ENCODE measurements at places on chromosomes 2 and 18.

- H3K27ac ChIP-seq = no peak overlapping the region
- H3K4me1 ChIP-seq = no peaks in the 10 kb centered on the region
- H3K4me3 ChIP-seq = no peak overlapping the region
- H3K27me3 ChIP-seq = peaks cover 44% of the 10 kb centered on the region
- no peaks in the 10 kb centered on the region for H3K36me3 ChIP-seq
- DNase-seq = no peak
These were observed 80.7 kb downstream of the FHOD3 start for GRCh38 chr18:36378205-36378604.

DNA sequence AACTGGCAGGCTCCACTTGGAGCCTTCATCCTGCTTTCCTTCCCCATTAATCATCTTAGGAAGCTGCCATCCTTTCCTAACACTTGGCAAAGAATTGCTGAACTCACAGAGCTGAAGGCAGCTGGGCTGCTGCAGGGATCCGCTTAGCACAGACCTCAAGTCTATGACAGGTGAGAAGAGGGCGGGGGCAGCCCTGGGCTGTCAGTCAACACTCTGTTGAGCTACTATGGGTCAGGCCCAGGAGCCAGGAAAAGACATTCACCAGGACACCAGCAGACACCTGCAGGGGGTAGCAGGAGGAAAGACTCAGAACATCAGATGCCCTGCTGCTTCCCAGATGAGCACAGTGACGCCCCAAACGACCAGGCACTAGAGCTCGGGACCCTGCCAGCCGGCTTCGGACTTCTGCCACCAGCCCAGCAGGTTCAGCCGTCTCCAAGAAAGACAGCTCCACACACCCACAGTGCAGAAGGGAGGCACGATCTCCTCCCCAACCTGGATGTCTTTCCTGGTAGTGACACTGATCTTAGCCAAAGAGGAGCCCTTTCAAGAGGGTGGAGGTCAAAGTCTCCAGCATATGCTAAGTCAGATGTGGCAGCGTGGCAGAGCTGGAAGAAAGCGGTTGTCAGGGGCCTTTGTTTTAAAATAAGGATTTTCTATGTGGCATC lies 55.2 kb downstream of the SNORC start:
- H3K36me3 ChIP-seq = peaks cover 7% of the 10 kb centered on the region
- peaks cover 50% of the 10 kb centered on the region for H3K27me3 ChIP-seq
- H3K4me3 ChIP-seq = no peak overlapping the region

DNA sequence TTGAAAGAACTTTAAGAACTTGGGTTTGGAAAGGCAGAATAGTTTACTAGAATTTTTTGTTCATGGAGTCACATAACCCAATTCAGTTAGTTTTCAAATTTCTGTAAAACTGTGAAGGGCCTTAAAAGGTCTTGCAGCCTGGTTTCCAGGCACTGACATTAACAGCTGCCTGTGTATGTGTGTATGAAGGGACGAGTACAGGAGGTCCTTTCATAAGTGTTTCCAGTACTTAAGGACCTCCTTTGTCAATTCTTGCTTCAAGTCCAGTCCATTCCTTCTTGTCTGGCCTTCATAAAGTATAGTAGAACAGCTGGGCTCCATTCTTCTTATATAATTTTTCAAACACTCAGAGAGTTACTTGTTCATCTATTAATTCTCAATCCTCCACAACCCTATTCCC lies 136.5 kb downstream of the NR4A2 start:
- H3K27ac ChIP-seq = no peak overlapping the region
- no peaks in the 10 kb centered on the region for H3K36me3 ChIP-seq
- no peak for DNase-seq
- no peaks in the 10 kb centered on the region for H3K4me1 ChIP-seq
- no peaks in the 10 kb centered on the region for H3K27me3 ChIP-seq
- H3K4me3 ChIP-seq = no peak overlapping the region

GRCh38 chr18:44245019-44245418 lies 435.7 kb upstream of the SETBP1 start:
- peaks cover 6% of the 10 kb centered on the region for H3K27me3 ChIP-seq
- H3K4me3 ChIP-seq = no peak overlapping the region
- no peaks in the 10 kb centered on the region for H3K4me1 ChIP-seq
- no peaks in the 10 kb centered on the region for H3K36me3 ChIP-seq

GRCh38 chr2:60641811-60642788 lies 88.6 kb upstream of the BCL11A start:
- H3K36me3 ChIP-seq = no peaks in the 10 kb centered on the region
- H3K27ac ChIP-seq = peak overlapping the region; percentile 75
- peaks cover 34% of the 10 kb centered on the region for H3K4me1 ChIP-seq

DNA sequence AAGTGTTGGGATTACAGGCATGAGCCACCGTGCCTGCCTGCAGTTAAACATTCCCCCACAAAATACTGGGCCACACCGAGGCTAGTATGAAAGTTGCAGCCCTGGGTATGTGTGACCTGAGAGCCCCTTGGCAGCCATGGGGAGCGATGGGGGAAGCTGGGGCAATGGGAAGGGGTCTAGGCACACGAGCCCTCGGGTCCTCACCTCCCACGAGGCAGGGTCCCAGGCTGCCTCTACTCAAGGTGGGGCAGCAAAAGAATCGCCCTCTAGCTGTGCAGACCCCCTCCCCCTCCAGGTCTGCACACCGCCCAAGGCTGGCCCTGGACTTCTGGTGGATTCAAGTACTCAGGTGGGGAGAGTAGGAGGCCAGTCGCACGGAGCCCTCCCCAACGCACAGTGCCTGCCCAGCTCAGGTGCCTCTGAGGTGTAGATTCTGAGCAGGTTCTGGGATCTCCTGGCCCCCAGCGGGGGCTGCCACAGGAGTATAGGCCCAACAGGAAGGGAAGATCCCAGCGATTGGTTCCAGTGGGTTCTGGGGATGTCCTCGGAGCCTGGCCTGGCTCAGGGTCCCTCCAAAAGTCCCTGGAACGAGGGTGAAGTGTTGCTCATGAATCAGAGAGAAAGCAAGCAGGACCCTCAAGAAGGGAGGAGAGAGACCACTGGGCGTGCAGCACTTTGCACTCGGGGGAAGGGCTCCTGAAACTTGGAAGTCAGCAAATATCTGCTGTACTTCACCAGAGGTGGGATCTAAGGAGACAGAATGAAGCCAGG lies 2.6 kb downstream of the GPR35 start:
- H3K4me3 ChIP-seq = no peak overlapping the region

GRCh38 chr2:147099845-147100244 lies 745.0 kb upstream of the ACVR2A start:
- H3K27ac ChIP-seq = no peak overlapping the region
- DNase-seq = no peak
- no peaks in the 10 kb centered on the region for H3K27me3 ChIP-seq
- no peaks in the 10 kb centered on the region for H3K4me1 ChIP-seq

DNA sequence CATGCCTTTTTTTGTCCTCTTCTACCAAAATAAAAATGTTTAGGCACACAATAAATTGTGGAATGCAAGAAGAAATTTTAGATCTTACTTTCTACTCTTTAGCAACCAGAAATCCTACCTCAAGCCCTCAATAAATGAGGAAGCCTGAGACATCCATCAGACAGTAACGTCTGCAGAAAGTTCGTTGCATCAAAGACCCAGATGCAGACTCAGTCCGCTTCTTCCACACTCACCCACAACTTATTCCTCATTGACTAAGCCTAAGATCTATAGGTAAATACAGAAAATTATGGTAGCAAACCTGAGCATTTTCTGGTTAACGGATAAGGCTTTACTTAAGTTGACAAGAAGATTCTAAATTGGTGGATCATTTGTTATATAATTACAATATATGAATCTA lies 579.4 kb upstream of the ID2 start:
- no peak overlapping the region for H3K4me3 ChIP-seq
- H3K27ac ChIP-seq = no peak overlapping the region
- H3K4me1 ChIP-seq = no peaks in the 10 kb centered on the region
- no peak for DNase-seq
- peaks cover 14% of the 10 kb centered on the region for H3K27me3 ChIP-seq

GRCh38 chr2:213227458-213227857 lies 56.8 kb upstream of the SPAG16 start:
- H3K36me3 ChIP-seq = no peaks in the 10 kb centered on the region
- peaks cover 45% of the 10 kb centered on the region for H3K4me1 ChIP-seq
- H3K27ac ChIP-seq = peak overlapping the region; percentile 92
- no peaks in the 10 kb centered on the region for H3K27me3 ChIP-seq
- H3K4me3 ChIP-seq = peak overlapping the region; percentile 77

DNA sequence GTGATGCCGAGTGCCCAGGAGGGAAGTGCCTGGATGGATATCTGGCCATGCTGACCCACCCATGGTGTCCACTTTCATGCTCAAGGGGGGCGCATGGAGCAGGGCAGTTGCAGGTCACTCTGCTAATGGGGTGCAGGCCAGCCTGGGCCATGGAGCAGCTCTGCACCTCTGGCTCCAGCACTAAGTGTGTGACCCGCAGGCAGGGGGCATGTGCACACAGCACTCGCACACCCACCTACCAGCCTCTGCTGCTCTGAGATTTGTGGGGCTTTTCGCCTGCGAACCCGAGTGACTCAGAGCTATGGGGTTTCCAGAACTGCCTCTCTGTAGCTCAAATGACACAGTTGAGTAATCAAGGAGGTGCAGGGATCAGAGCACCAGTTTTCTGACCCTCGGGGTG lies 66.2 kb downstream of the CYP26B1 start:
- no peaks in the 10 kb centered on the region for H3K4me1 ChIP-seq
- no peak for DNase-seq
- H3K4me3 ChIP-seq = no peak overlapping the region
- H3K36me3 ChIP-seq = no peaks in the 10 kb centered on the region

GRCh38 chr18:23870676-23871380 lies 143.7 kb upstream of the TTC39C start:
- peaks cover 47% of the 10 kb centered on the region for H3K4me1 ChIP-seq

DNA sequence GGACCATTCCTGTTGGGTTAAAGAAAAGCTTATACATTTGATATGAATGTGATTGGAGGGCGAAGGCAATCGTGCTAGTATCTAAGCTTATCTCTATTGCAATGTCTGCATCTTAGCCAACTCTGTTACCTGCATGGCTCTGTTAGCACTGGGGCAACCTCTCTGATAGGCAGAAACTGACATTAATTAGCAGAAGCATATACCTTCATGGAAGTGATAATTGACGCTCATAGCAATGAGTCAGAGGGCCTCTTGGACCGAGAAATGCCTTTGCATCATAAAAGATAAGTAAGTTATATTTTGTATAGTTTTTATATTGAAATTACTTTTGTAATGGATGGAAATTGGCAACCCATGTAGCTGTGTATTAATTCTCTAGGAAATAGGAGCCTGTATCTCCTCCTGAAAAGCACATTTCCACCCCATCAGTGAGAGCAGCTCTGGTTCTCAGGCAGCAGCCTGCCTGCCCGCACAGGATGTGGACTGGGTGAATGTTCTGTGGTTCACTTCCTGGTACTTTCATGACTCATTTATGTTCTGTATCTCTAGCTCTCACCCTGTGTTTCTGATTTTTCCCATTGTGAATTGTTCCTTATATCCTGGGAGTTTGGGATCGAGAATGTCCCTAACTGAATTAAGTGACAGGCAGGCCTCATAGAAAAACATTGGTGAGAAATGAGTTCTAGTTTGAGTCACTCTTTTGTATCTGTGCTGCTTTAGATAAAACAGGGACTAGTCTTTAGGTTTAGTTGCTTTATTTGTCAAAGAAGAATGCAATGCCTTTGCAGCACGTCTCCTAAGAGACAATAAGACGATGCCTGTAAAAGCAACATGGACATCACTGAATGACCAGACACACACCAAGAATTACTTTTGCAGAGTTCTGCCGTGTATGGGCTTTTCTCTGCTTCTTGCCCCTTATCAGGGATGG lies 344.9 kb downstream of the DCDC2C start:
- H3K36me3 ChIP-seq = no peaks in the 10 kb centered on the region
- H3K4me1 ChIP-seq = no peaks in the 10 kb centered on the region
- no peak for DNase-seq
- no peak overlapping the region for H3K4me3 ChIP-seq
- H3K27ac ChIP-seq = no peak overlapping the region
- H3K27me3 ChIP-seq = no peaks in the 10 kb centered on the region

DNA sequence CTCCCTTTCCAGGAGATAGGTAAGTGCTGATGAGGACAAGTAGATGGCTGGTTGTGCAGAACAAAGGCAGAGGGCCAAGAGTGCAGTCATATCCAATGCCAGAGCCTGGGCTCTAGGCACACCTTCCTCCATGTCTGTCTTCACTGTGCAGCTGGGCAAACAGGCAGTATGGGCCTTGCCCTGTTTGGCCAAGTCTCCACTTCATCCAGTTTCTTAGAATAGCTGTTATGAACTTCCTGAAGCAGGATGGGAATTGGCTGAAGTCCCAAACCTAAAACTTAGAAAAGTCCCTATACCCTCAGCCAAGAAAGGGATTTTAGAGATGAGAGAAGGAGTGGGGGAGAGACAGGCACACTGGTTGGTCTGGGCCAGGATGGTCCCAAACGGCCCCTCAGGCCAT lies 37.5 kb upstream of the CYP26B1 start:
- no peak for DNase-seq
- H3K36me3 ChIP-seq = peaks cover 6% of the 10 kb centered on the region
- H3K4me3 ChIP-seq = no peak overlapping the region
- H3K4me1 ChIP-seq = no peaks in the 10 kb centered on the region
- H3K27ac ChIP-seq = no peak overlapping the region
- no peaks in the 10 kb centered on the region for H3K27me3 ChIP-seq

- H3K4me1 ChIP-seq = no peaks in the 10 kb centered on the region
- H3K27ac ChIP-seq = no peak overlapping the region
- no peak overlapping the region for H3K4me3 ChIP-seq
- DNase-seq = no peak
- no peaks in the 10 kb centered on the region for H3K27me3 ChIP-seq
These were observed 274.7 kb upstream of the SIX2 start for GRCh38 chr2:45283764-45284620.

DNA sequence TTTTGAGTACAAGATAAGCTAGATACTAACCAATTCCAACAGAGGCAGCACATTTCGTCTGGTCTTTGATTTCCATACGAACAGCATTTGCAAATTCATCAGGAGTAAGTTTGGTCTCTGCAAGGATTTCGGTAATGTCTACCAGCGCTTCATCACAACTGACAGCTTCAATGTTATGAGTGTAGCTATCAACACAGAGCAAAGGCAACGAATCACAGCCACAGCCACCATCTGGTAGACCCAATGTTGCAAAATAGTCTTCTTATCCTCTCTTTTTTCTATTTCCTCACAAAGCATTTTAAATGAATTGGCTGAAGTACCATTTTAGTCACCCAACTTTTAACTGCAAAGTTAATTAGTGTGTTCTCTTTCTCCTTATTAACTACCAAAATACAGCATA lies 68.3 kb downstream of the REV1 start:
- H3K27me3 ChIP-seq = no peaks in the 10 kb centered on the region
- H3K4me3 ChIP-seq = no peak overlapping the region
- no peak for DNase-seq
- H3K4me1 ChIP-seq = no peaks in the 10 kb centered on the region
- H3K36me3 ChIP-seq = peaks cover 27% of the 10 kb centered on the region

- H3K27ac ChIP-seq = no peak overlapping the region
- peaks cover 18% of the 10 kb centered on the region for H3K4me1 ChIP-seq
- no peak for DNase-seq
- H3K4me3 ChIP-seq = no peak overlapping the region
- H3K27me3 ChIP-seq = no peaks in the 10 kb centered on the region
These were observed 29.3 kb downstream of the TRAPPC12 start for GRCh38 chr2:3408781-3409180.

GRCh38 chr2:47070920-47071824 lies 83.9 kb downstream of the STPG4 start:
- H3K27me3 ChIP-seq = no peaks in the 10 kb centered on the region
- H3K4me1 ChIP-seq = peaks cover 77% of the 10 kb centered on the region
- H3K27ac ChIP-seq = peak overlapping the region; percentile 99
- DNase-seq = peak; percentile 47
- peak overlapping the region; percentile 86 for H3K4me3 ChIP-seq

- H3K27me3 ChIP-seq = no peaks in the 10 kb centered on the region
- no peaks in the 10 kb centered on the region for H3K36me3 ChIP-seq
- H3K4me3 ChIP-seq = no peak overlapping the region
- no peak overlapping the region for H3K27ac ChIP-seq
- DNase-seq = no peak
- H3K4me1 ChIP-seq = no peaks in the 10 kb centered on the region
These were observed 1672.5 kb upstream of the DDX18 start for GRCh38 chr2:116141891-116142474.
